ENCODE measurements at places on chromosomes 3 and 15. TPM values are rescaled to one million over a fixed set of nuclear protein-coding genes. Genes with fewer than 3 reads are reported as not detected.

Gene CFAP100
- not detected for total RNA-seq

Gene GP9
- total RNA-seq, result not detected

Gene KLHL40
- total RNA-seq, result not detected

Gene CCDC9B
- 1.4 TPM for total RNA-seq

Gene THRB
- not detected for total RNA-seq

Gene TRPM1
- not detected for total RNA-seq

Gene CATSPER2
- total RNA-seq, result 17.0 TPM

Gene C3orf52
- 11.2 TPM for total RNA-seq

Gene PTH1R
- not detected for total RNA-seq

Gene SLC7A14
- not detected for total RNA-seq

Gene STARD9
- total RNA-seq, result 9.4 TPM

Gene PLA2G4E
- total RNA-seq, result not detected

Gene DNAH12
- total RNA-seq, result not detected

Gene ACKR2
- total RNA-seq, result 2.9 TPM

Gene SI
- not detected for total RNA-seq

Gene LYZL4
- total RNA-seq, result not detected

Gene NUDT16
- 12.5 TPM for total RNA-seq

Gene SPINT1
- 2.0 TPM for total RNA-seq

Gene FANCD2OS
- not detected for total RNA-seq

Gene C2CD4A
- total RNA-seq, result not detected

Gene HGD
- not detected for total RNA-seq

Gene EXD1
- not detected for total RNA-seq

Gene TUSC7
- total RNA-seq, result not detected

Gene MAGEL2
- total RNA-seq, result not detected

Gene GOLGA8A
- 10.7 TPM for total RNA-seq

Gene RLBP1
- total RNA-seq, result not detected

Gene PML
- total RNA-seq, result 28.1 TPM

Gene PCBP4
- total RNA-seq, result 14.4 TPM

Data from OCI-LY7 (cell line).